Endodermal cell (in vitro differentiated cells): ENCODE measurements at places on chromosomes 4 and X. TPM values are rescaled to one million over a fixed set of nuclear protein-coding genes. Genes with fewer than 3 reads are reported as not detected.

Gene MTCP1
- 17.4 to 21.5 TPM (median 19.4 TPM) in 3 replicates for total RNA-seq

Gene PPARGC1A
- 10.2 to 13.9 TPM (median 13.4 TPM) in 3 replicates for total RNA-seq

Gene NUDT10
- total RNA-seq, result 23.7 and 24.2 TPM in 2 replicates

Gene SLC10A4
- 0.52 to 1.5 TPM (median 0.55 TPM) in 3 replicates for total RNA-seq

Gene BST1
- 0.44 to 0.80 TPM in 2 of 3 replicates, not detected in the other for total RNA-seq

Gene ARR3
- total RNA-seq, result not detected in 3 replicates

- H3K27ac ChIP-seq, result no peak overlapping the region
- no peaks in the 10 kb centered on the region for H3K36me3 ChIP-seq
- no peaks in the 10 kb centered on the region for H3K27me3 ChIP-seq
- no peaks in the 10 kb centered on the region for H3K4me1 ChIP-seq
These were observed 155.5 kb downstream of the PDGFRA start for GRCh38 chr4:54384563-54384962.

DNA sequence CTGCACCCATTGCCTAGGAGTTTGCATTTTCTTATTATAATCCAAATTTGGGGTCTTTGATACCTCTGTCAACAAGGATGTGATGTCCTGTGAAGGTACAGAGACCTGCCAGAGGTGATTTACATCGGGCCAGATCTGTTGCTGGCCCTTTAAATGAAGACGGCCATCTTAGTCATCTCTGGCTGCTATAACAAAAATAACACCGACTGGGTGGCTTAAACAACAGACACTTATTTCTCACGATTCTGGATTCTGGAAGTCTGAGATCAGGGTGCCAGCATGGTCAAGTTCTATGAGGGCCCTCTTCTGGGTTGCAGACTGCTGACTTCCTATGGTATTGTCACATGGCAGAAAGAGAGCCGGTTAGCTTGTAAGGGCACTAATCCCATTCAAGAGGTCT lies 75.7 kb downstream of the F11 start:
- H3K36me3 ChIP-seq, result no peaks in the 10 kb centered on the region
- H3K4me1 ChIP-seq, result no peaks in the 10 kb centered on the region
- H3K27me3 ChIP-seq, result peaks cover 3% of the 10 kb centered on the region
- H3K27ac ChIP-seq, result no peak overlapping the region
- no peak for DNase-seq
- H3K4me3 ChIP-seq, result no peak overlapping the region

DNA sequence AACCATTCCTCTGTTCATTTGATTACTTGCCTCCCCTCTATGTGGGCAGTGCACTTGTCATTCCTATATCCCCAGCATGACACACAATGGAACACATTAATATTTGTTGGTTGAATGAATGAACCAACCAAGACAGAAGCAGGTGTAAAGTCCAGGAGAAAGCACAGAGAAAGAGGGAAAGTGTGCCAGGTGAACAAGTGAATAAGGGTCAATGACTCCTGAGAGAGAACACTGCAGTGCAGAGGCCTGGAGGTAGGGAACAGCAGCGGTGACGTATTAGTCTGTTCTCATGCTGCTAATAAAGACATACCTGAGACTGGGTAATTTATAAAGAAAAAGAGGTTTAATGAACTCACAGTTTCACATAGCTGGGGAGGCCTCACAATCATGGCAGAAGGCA lies 53.1 kb downstream of the USP46 start:
- no peaks in the 10 kb centered on the region for H3K27me3 ChIP-seq
- peaks cover 78% of the 10 kb centered on the region for H3K36me3 ChIP-seq
- peaks cover 4% of the 10 kb centered on the region for H3K4me1 ChIP-seq
- H3K4me3 ChIP-seq, result peak overlapping the region; percentile 32
- no peak for DNase-seq

DNA sequence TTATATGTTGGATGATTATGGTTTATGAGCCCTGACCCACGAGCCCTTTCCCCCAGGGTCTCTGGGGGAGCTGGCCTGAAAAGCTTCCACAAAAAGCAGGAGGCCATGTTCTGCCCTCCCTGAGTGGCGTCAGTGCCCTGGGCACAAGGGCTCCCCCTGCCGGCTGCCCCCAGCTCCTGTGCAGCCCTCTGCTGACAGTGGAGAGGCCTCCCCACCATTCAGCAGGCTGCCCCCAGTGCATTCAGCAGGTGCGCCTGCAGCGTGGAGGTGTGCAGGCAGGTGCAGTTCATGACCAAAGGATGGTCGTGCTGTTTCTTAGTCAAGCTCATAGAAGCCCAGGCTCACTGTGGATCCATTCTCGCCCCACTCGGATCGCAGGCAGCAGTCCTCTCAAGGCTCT lies 12.5 kb upstream of the S100P start:
- no peaks in the 10 kb centered on the region for H3K27me3 ChIP-seq
- no peaks in the 10 kb centered on the region for H3K4me1 ChIP-seq
- peaks cover 14% of the 10 kb centered on the region for H3K36me3 ChIP-seq
- DNase-seq, result no peak
- no peak overlapping the region for H3K27ac ChIP-seq

- no peak for DNase-seq
- no peak overlapping the region for H3K27ac ChIP-seq
- H3K36me3 ChIP-seq, result no peaks in the 10 kb centered on the region
- H3K27me3 ChIP-seq, result no peaks in the 10 kb centered on the region
- no peak overlapping the region for H3K4me3 ChIP-seq
- H3K4me1 ChIP-seq, result no peaks in the 10 kb centered on the region
These were observed 28.7 kb upstream of the MAP3K15 start for GRCh38 chrX:19543951-19544381.

GRCh38 chr4:138252551-138252950 lies 10.4 kb upstream of the SLC7A11 start:
- no peak for DNase-seq
- H3K27ac ChIP-seq, result no peak overlapping the region
- H3K36me3 ChIP-seq, result no peaks in the 10 kb centered on the region
- no peaks in the 10 kb centered on the region for H3K27me3 ChIP-seq

DNA sequence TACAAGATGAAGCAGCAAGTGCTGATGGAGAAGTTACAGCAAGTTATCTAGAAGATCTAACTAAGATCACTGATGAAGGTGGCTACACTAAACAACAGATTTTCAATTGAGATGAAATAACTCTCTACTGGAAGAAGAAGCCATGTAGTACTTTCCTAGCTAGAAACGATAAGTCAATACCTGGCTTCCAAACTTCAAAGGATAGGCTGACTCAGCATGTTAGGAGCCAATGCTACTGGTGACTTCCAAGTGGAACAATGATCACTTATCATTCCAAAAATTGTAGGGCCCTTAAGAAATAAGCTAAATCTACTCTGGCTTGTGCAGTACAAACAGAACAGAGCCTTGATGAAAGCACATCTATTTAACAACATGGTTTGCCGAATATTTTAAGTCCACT lies 55.0 kb downstream of the FBXW7 start:
- DNase-seq, result no peak
- H3K27me3 ChIP-seq, result no peaks in the 10 kb centered on the region
- H3K27ac ChIP-seq, result no peak overlapping the region
- H3K4me3 ChIP-seq, result no peak overlapping the region
- H3K36me3 ChIP-seq, result no peaks in the 10 kb centered on the region

- no peak overlapping the region for H3K27ac ChIP-seq
- H3K4me1 ChIP-seq, result no peaks in the 10 kb centered on the region
- no peaks in the 10 kb centered on the region for H3K27me3 ChIP-seq
- no peaks in the 10 kb centered on the region for H3K36me3 ChIP-seq
- DNase-seq, result no peak
These were observed 42.1 kb upstream of the USP46 start for GRCh38 chr4:52701207-52701606.

DNA sequence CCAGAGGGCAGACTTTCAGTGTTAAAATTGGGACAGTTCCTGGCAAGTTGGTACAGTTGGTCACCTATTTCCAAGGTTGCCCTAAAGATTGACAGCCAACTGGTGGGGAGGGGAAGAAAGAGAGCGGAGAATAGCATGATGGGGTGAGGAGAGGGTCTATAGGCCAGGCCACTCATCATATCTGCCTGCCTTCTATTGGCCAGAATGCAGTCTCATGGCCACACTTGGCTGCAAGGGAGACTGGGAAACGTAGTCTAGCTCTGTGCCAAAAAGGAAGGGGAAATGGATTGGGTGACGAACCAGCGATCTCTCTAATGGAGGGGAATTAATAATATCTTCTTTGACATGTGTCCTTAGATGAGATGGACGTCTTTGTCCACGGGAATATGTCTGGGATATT lies 197.4 kb upstream of the ATP6AP2 start:
- H3K36me3 ChIP-seq, result no peaks in the 10 kb centered on the region
- H3K27me3 ChIP-seq, result no peaks in the 10 kb centered on the region
- peak; percentile 59 for DNase-seq
- H3K4me1 ChIP-seq, result no peaks in the 10 kb centered on the region

- no peak overlapping the region for H3K27ac ChIP-seq
- peak; percentile 72 for DNase-seq
- H3K27me3 ChIP-seq, result no peaks in the 10 kb centered on the region
These were observed 163.6 kb downstream of the ZNF674 start for GRCh38 chrX:46381630-46382029.

DNA sequence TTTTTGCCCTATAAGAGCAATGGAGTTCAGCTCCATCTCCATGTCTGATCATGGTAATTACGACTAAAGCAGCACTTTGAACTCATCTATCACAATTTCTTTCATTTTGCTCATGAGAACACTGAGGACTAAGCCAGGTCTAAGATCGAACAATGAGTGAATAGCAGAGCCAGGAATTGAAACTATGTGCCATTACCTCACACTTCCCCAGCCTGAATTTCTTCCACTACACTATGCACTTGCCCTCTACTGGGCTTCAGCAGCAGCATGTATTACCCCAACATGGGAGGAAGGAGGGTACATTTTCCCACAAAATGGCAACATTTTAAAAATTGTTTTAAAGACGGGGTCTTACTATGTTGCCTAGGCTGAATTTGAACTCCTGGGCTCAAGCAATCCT lies 274.7 kb upstream of the FGF13 start:
- no peak for DNase-seq
- no peak overlapping the region for H3K27ac ChIP-seq
- no peaks in the 10 kb centered on the region for H3K27me3 ChIP-seq
- H3K4me3 ChIP-seq, result no peak overlapping the region
- no peaks in the 10 kb centered on the region for H3K4me1 ChIP-seq

GRCh38 chr4:26296021-26296420 lies 24.8 kb upstream of the RBPJ start:
- no peak overlapping the region for H3K27ac ChIP-seq
- no peaks in the 10 kb centered on the region for H3K36me3 ChIP-seq
- no peaks in the 10 kb centered on the region for H3K4me1 ChIP-seq
- no peaks in the 10 kb centered on the region for H3K27me3 ChIP-seq

DNA sequence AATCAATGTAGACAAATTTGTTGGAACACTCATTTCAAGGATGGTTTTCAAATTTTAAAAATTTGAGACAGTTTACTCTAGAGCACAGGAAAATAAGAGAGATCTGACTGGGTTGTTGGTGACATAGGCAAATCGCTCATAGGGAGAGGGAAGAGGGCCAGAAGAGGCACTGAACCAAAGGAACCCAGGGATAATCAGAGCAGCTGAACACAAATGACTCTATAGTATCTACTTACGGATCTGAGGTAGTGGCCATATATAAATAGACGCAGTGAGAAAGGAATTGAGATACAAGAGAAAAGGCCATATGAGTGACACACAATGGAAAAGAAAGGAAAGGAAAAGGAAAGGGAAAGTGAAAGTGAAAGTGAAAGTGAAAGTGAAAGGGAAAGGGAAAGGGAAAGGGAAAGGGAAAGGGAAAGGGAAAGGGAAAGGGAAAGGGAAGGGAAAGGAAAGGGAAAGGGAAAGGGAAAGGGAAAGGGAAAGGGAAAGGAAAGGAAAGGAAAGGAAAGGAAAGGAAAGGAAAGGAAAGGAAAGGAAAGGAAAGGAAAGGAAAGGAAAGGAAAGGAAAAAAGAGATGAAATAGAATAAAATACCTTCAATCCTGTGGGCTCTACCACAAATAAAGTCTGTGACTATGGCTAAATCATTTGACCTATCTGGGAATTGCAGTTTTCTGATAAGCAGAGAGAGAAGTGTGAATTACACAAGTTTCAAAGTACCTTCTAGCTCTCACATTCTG lies 759.2 kb downstream of the DMD start:
- H3K4me1 ChIP-seq, result no peaks in the 10 kb centered on the region
- no peak overlapping the region for H3K27ac ChIP-seq
- H3K27me3 ChIP-seq, result peaks cover 8% of the 10 kb centered on the region
- H3K36me3 ChIP-seq, result no peaks in the 10 kb centered on the region
- H3K4me3 ChIP-seq, result no peak overlapping the region
- no peak for DNase-seq

- peak overlapping the region; percentile 26 for H3K27ac ChIP-seq
- H3K4me1 ChIP-seq, result no peaks in the 10 kb centered on the region
- DNase-seq, result no peak
- no peaks in the 10 kb centered on the region for H3K27me3 ChIP-seq
- no peak overlapping the region for H3K4me3 ChIP-seq
These were observed 24.2 kb downstream of the GPC4 start for GRCh38 chrX:133391111-133391510.

GRCh38 chr4:75653845-75654503 lies 19.2 kb downstream of the G3BP2 start:
- no peaks in the 10 kb centered on the region for H3K27me3 ChIP-seq
- no peaks in the 10 kb centered on the region for H3K4me1 ChIP-seq
- H3K4me3 ChIP-seq, result no peak overlapping the region
- no peak overlapping the region for H3K27ac ChIP-seq
- peak; percentile 58 for DNase-seq

DNA sequence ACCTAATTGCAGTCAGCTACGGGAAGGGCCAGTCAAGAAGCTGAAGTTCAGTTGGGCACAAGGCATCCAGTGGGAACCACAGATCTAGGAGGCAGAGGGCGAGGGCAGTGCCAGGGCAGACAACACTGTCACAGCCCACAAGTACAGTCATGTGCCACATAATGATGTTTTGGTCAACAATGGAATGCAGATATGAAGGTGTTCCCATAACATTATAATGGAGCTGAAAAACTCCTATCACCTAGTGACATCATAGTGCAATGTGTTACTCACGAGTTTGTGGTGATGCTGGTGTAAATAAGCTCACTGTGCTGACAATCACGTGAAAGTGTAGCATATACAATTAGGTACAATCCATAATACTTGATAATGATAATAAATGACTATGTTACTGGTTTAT lies 4.5 kb upstream of the TMEM255A start:
- DNase-seq, result no peak
- no peak overlapping the region for H3K4me3 ChIP-seq
- H3K27me3 ChIP-seq, result peaks cover 39% of the 10 kb centered on the region

DNA sequence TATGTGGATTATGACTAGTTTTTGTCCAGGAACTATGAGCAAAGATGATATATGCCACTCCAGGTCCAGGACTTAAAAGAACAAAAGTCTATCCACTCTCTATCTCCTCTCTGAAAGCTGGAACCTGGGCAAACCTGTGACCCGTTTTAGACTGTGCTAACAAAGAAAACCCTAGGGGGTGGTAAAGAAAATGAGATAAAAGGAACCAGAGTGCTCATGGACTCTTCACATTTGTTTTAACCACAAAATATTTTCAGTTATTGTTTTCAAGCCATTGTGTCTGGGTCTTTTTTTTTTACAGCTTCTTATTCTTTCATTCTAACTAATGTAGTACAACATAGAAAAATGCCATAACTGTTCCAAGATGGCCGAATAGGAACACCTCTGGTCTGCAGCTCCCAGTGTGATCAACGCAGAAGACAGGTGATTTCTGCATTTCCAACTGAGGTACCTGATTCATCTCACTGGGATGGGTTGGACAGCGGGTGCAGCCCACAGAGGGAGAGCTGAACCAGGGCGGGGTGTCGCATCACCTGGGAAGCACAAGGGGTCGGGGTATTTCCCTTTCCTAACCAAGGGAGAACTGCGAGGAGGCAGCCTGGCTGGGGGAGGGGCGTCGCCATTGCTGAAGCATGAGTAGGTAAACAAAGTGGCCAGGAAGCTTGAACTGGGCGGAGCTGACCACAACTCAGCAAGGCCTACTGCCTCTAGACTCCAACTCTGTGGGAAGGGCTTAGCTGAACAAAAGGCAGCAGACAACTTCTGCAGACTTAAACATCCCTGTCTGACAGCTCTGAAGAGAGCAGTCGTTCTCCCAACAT lies 45.1 kb downstream of the CHM start:
- DNase-seq, result peak; percentile 92
- no peak overlapping the region for H3K4me3 ChIP-seq
- peaks cover 9% of the 10 kb centered on the region for H3K36me3 ChIP-seq
- no peaks in the 10 kb centered on the region for H3K27me3 ChIP-seq
- peaks cover 3% of the 10 kb centered on the region for H3K4me1 ChIP-seq
